ENCODE measurements at places on chromosomes 1 and 21.

DNA sequence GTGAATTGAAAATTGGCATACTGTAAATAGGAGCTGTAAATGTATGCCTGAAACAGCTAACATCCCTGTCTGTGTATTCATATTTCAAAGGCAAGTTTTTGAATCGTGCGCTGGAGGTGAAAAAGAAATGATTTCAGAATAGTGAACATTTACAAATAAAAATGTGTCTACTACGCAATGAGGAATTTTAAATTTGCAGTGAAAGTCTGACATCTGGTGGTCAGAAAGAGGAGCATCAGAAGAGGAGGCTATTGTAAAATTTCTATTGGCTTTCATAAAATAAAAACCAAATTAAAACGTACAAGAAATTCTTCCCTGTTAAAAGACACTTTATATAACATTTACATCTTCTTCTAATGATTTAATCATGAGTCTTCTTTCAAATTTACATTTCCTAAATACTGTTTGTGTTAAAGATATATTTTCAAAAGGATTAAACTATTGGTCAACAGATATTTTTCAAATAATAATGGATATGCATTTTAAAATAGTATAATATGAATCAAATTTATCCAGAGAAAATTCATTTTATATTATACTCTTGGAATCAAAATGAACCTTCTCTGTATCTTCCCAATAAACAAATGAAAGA, 113.7 kb upstream of the RRP15 start:
- no peak for DNase-seq
- no peaks in the 10 kb centered on the region for H3K36me3 ChIP-seq
- H3K4me1 ChIP-seq = peaks cover 1% of the 10 kb centered on the region
- H3K4me3 ChIP-seq = no peak overlapping the region
- peaks cover 32% of the 10 kb centered on the region for H3K27me3 ChIP-seq
- no peak overlapping the region for H3K27ac ChIP-seq

DNA sequence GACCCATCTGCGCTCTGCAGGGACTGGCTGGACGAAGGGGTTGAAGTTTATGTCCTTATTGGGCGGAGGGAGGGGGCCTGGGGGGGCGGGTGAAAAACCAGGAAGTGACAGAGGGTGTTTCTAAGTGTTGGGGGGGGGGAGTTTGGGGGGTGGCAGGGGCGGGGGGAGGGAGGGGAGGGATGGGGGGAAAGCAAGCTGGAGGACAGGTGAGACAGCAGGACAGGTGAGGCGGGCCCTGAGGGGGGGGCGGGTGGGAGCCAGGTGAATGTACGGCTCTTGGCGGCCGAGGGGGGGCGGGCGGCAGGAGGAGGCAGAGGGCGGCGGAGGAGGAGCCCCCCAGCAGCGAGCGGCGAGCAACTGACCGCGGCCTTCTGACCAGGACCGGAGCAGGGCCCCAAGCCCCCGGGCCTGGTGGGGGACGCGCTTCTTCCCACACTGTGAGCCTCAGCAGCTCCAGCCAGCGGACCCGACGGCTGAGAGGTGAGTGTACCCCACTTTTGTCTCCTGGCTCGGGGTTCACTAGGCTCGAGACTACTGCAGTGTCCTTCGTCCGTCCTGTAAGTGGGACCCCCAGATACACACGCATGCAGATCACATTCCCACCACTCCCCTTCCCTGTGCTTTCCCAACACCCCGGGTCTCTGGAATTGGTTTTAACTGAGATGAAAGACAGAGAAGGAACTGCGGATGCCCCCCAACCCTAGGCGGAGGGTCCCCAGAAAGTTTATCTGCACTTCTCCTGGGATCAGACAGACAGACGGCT, at the start of gene ZBTB7B:
Gene ZBTB7B (plus strand): TSS at position 339 of the 763 bp plus-strand sequence. CDS start 11,859 bp downstream, outside the sequence.
- peak within 1 kb of the TSS; percentile 92 for H3K4me3 ChIP-seq
- DNase-seq = peak; percentile 55
- peak within 1 kb of the TSS; percentile 94 for H3K27ac ChIP-seq

- no peak for DNase-seq
- no peak overlapping the region for H3K27ac ChIP-seq
- H3K4me1 ChIP-seq = peaks cover 5% of the 10 kb centered on the region
- H3K27me3 ChIP-seq = peaks cover 42% of the 10 kb centered on the region
- no peaks in the 10 kb centered on the region for H3K36me3 ChIP-seq
Observed at GRCh38 chr1:22676916-22677583, 24.0 kb downstream of the C1QB start.

GRCh38 chr1:10873189-10873588, 76.7 kb upstream of the CASZ1 start:
- no peak overlapping the region for H3K27ac ChIP-seq
- peaks cover 51% of the 10 kb centered on the region for H3K27me3 ChIP-seq
- H3K4me1 ChIP-seq = no peaks in the 10 kb centered on the region
- H3K4me3 ChIP-seq = no peak overlapping the region
- no peak for DNase-seq

- H3K4me1 ChIP-seq = peaks cover 80% of the 10 kb centered on the region
- H3K36me3 ChIP-seq = peaks cover 76% of the 10 kb centered on the region
- no peak for DNase-seq
- peak overlapping the region; percentile 99 for H3K4me3 ChIP-seq
Observed at GRCh38 chr1:12170263-12170671, 3.5 kb downstream of the TNFRSF1B start.

DNA sequence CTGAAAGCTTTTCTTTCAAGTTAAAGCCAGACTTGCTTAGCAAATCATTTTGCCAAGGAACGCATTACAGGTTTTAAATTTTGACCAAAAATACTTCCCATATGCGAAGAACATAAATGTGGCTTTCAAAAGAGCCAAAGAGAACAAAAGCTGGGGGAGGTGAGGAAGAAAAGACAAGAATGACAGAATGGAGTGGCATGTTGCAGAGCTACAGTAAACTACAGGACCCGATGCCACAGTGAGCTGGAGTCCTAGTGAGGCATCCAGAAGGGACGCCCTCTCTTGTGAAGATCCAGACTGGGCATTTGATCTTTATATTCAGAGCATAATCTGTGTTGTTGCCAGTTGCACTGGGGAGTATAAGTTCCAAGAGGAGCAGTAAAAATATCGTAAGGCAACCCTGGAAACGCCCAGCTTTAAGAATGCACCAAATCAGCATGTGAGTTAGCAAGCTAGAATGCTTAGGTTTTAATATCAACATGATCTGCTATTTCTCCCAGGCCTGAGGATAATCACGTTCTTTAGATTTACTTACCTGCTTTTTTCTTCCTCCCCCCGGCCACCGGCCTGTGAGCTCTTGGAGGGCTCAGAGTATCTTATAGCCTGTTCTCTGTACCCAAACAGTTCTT, 48.4 kb upstream of the HOOK1 start:
- no peak overlapping the region for H3K4me3 ChIP-seq
- H3K4me1 ChIP-seq = no peaks in the 10 kb centered on the region
- peaks cover 2% of the 10 kb centered on the region for H3K36me3 ChIP-seq
- H3K27me3 ChIP-seq = no peaks in the 10 kb centered on the region

DNA sequence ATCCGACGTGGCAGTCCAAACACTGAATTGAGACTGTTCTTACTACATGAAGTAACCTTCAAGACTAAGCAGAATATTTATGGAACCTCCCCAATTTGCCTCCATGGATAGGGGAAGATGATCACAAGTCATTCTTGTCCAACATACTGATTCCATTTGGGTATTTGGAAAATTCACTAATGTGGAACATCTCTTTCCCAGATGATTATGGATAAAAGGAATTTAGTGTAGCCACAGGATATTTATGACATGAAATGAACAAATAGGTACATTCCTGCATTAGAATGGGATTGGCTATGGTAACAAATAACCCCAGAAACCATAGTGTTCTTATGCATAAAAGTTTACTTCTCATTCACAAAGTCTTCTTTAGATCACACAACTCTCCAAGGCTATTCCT, 40.2 kb upstream of the SGIP1 start:
- peaks cover 6% of the 10 kb centered on the region for H3K27me3 ChIP-seq
- no peak overlapping the region for H3K4me3 ChIP-seq
- DNase-seq = no peak
- no peaks in the 10 kb centered on the region for H3K4me1 ChIP-seq
- H3K36me3 ChIP-seq = no peaks in the 10 kb centered on the region

- no peaks in the 10 kb centered on the region for H3K36me3 ChIP-seq
Observed at GRCh38 chr21:42684109-42684916, 30.9 kb downstream of the PDE9A start.

DNA sequence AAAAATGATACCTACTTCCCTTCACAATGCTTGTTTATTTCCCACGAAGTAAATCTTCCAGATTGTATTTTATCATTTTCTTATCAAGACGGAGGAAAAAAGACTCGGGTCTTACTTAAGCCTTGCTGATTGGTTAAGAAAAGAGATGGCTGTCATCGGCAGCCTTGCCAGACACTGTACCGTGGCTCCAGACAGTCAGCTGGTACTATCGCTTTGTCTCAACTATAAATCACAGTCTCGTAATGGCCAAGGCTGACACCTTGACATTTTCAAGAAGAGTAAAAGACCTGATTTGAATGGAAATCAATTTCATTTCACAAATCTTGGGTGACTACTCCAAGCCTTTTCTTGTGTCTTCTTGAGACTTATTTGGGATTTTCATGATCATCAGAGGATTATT, 868.0 kb downstream of the USP25 start:
- H3K36me3 ChIP-seq = no peaks in the 10 kb centered on the region
- no peaks in the 10 kb centered on the region for H3K4me1 ChIP-seq
- H3K4me3 ChIP-seq = no peak overlapping the region
- no peaks in the 10 kb centered on the region for H3K27me3 ChIP-seq
- H3K27ac ChIP-seq = no peak overlapping the region

- H3K4me1 ChIP-seq = peaks cover 85% of the 10 kb centered on the region
- H3K27me3 ChIP-seq = no peaks in the 10 kb centered on the region
Observed at GRCh38 chr1:89198491-89199072, at the start of gene GBP4. Gene GBP4, minus strand, starts transcription at chr1:89198942. Its CDS starts 108 bp downstream, at chr1:89198834.

- no peaks in the 10 kb centered on the region for H3K36me3 ChIP-seq
- H3K4me3 ChIP-seq = no peak overlapping the region
- H3K27ac ChIP-seq = no peak overlapping the region
- no peaks in the 10 kb centered on the region for H3K27me3 ChIP-seq
Observed at GRCh38 chr1:116972674-116973030, 28.9 kb upstream of the CD101 start.

- H3K4me1 ChIP-seq = peaks cover 21% of the 10 kb centered on the region
- peak; percentile 14 for DNase-seq
- H3K4me3 ChIP-seq = no peak overlapping the region
Observed at GRCh38 chr21:46050668-46051378, 47.1 kb upstream of the COL6A2 start.

- H3K4me1 ChIP-seq = peaks cover 28% of the 10 kb centered on the region
- no peak overlapping the region for H3K4me3 ChIP-seq
- peaks cover 13% of the 10 kb centered on the region for H3K27me3 ChIP-seq
- H3K36me3 ChIP-seq = no peaks in the 10 kb centered on the region
- DNase-seq = no peak
Observed at GRCh38 chr1:157153746-157154145, 15.6 kb upstream of the ETV3 start.

DNA sequence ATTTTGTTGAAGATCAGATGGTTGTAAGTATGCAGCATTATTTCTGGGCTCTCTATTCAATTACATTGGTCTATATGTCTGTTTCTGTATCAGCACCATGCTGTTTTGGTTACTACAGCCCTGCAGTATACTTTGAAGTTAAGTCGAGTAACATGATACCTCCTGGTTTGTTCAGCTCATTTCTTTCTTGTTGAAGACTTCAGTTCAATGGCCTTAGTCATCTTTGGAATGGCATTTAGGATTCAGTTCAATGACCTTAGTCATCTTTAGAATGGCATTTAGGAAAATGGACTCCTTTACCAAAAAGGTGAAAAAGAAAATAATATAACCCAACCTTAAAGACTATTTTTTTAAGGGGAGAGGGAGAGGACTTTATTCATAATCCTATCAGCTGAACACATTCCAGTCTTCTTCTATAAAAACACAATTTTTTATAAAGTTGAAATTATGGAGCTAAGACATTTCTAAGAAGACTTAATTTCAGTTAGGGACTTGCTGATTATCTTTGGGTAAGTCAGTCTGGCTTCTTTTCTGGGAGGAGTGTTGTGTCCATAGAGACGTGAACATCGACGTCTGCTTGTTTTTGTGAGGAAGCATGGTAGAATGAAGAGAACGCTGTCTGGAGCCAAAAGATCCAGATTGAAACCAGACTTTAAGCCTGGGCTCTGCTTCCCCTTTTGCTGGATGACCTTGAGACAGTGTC, 48.3 kb downstream of the DDR2 start:
- no peak overlapping the region for H3K4me3 ChIP-seq
- no peaks in the 10 kb centered on the region for H3K27me3 ChIP-seq
- DNase-seq = no peak

DNA sequence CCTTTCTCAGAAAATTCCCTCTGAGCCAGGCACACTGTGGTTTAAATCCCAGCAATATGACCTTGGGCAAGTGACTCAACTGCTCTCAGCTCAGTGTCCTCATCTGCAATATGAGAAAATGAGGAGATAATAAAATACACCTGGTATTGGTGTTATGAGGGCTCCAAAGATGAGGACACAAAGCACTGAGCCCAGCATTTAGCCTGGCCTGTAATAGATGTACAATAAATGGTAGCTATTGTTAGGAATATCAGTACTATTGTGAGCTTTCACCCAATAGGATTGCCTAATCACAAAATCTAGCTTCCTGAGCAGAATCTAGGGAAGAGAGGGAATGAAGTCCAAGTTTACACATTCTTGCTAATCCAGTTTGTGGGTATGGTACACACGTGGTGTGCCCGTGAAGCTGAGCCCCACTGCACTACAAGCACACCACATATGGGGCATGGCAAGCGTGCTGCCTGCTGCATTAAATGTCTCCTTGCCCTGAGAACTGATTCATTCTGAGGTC, 24.3 kb upstream of the SLC30A1 start:
- no peaks in the 10 kb centered on the region for H3K27me3 ChIP-seq
- DNase-seq = no peak

GRCh38 chr1:241888232-241888631, 40.2 kb downstream of the EXO1 start:
- H3K36me3 ChIP-seq = peaks cover 74% of the 10 kb centered on the region
- H3K27ac ChIP-seq = no peak overlapping the region
- no peak overlapping the region for H3K4me3 ChIP-seq
- no peak for DNase-seq
- H3K27me3 ChIP-seq = no peaks in the 10 kb centered on the region

GRCh38 chr1:50980505-50980904, 10.5 kb downstream of the CDKN2C start:
- no peak for DNase-seq
- peaks cover 22% of the 10 kb centered on the region for H3K4me1 ChIP-seq
- no peak overlapping the region for H3K4me3 ChIP-seq
- no peaks in the 10 kb centered on the region for H3K36me3 ChIP-seq

GRCh38 chr1:109824349-109825115, 60.8 kb upstream of the EPS8L3 start:
- peak overlapping the region; percentile 34 for H3K27ac ChIP-seq
- H3K36me3 ChIP-seq = no peaks in the 10 kb centered on the region
- peaks cover 41% of the 10 kb centered on the region for H3K4me1 ChIP-seq
- no peak overlapping the region for H3K4me3 ChIP-seq
- no peak for DNase-seq
